ENCODE measurements at places on chromosomes 1 and 21.

GRCh38 chr1:163094589-163094988, 25.4 kb downstream of the RGS4 start:
- DNase-seq, result no peak

GRCh38 chr1:55347866-55348265, 132.7 kb upstream of the USP24 start:
- no peak for DNase-seq

DNA sequence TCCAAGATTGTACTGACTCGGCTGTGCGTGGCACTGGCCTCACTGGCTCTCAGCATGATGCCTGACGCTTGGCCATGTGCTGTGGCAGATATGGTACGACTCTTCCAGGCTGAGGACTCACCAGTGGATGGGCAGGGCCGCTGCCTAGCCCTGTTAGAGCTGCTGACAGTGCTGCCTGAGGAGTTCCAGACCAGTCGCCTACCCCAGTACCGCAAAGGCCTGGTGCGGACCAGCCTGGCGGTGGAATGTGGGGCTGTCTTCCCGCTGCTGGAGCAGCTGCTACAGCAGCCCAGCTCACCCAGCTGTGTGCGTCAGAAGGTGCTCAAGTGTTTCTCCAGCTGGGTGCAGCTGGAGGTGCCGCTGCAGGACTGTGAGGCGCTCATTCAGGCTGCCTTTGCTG, 2.9 kb downstream of the IPO13 start:
- DNase-seq, result no peak

GRCh38 chr21:38621132-38621531, 122.9 kb upstream of the ERG start:
- DNase-seq, result no peak

- no peak for DNase-seq
Measured at GRCh38 chr1:94745742-94746141, 74.4 kb upstream of the SLC44A3 start.

GRCh38 chr1:212098310-212098709, 62.8 kb downstream of the DTL start:
- DNase-seq, result no peak

DNA sequence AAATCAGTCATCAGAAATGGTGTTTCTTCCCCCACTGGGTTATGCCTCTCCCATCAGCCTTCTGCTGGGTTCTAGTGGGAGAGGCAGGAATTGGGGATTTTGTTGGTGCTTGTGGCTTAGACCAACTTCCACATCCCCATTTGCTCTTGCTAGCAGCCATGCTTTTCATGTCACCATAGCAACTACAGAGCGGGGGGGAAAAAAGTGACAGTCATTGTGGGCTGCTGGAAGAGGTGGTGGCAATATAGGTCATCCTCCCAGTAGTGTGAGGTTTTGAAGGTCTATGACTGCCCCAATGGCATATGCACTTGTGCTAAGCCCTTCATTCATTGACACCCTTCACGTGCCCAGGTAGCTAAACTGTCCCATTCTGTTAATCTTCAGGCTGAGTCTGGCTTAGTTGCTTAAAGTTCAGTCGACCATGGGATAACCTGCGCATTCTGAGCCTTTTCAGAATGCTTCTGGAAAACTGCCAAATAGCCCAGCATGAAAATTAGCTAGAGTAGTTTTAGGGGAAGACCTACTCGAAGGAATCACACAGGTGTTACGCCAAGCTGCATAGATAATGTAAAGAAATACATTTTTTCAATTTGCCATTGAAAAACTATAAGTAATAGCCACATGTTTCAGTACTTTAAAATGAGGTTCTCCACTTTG, 53.7 kb upstream of the ZNF326 start:
- no peak for DNase-seq

DNA sequence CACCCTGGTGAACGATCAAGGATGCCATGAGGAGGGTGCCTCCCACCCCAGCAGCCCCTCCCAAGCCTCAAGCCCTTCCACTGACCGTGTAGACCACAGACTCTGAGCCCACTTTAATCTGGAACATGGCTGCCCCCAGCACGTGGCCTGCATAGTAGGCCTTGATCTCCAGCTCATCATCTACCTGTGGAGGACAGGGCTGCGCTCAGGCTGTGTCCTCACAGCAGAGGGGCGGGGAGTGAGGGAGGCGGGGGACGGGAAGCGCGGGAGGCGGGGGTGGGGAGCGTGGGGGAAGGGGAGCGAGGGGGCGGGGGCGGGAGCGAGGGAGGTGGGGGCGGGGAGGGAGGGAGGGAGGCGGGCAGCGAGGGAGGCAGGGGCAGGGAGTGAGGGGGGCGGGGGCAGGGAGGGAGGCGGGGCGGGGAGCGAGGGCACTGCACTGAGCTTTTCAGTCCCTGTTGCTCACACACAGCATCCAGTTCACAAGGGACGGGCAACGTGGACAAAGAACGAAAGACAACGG, 7.1 kb downstream of the PUSL1 start:
- no peak for DNase-seq

DNA sequence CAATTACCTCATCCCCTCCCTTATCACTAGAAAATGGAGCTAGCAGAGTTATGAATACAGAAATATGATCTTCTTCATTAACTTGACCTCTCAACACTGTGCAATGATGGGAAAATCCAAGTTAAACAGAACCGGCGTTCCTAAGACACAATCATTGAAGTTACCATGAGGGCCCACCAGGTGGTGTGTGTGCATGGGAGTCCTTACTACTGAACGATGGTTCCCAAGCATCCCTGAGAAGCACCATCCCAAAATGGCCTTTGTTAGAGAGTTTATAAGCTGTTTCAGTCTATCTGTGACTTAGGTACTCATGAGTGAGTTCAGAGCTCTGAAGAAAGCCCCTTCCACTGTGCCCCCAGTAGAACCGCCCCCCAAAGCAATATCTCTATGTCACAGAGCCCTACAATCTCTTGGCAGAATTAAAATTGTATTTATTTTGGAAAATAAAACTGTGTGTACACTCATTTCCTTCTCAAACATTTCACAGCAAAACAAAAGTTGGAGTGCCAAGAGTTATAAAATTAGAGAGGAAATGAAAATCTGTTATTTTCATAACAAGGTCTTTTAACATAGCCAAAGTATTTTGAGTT, 56.8 kb downstream of the PLD5 start:
- peak; percentile 17 for DNase-seq

- DNase-seq, result no peak
Measured at GRCh38 chr1:115329965-115330364, 8.1 kb downstream of the NGF start.

Data from 8988T (cell line).